HepG2 (cell line): ENCODE measurements at places on chromosomes 6 and 20. TPM values are rescaled to one million over a fixed set of nuclear protein-coding genes. Genes with fewer than 3 reads are reported as not detected.

Gene DSP
- 101 and 117 TPM in 2 replicates for polyA plus RNA-seq

Gene TMEM30A
- polyA plus RNA-seq: 14.9 and 17.6 TPM in 2 replicates

Gene RAB44
- not detected in 2 replicates for polyA plus RNA-seq

Gene HRH3
- not detected in 2 replicates for polyA plus RNA-seq

Gene RAET1L
- polyA plus RNA-seq: not detected in 2 replicates

Gene TMEM242
- 5.6 and 5.7 TPM in 2 replicates for polyA plus RNA-seq

Gene SLC17A3
- 0.08 and 0.11 TPM in 2 replicates for polyA plus RNA-seq

Gene CDKN1A
- 92.1 and 131 TPM in 2 replicates for polyA plus RNA-seq

GRCh38 chr6:140285471-140285870 lies 911.0 kb upstream of the CITED2 start:
- H3K4me1 ChIP-seq: peaks cover 12% of the 10 kb centered on the region
- no peak overlapping the region for H3K27ac ChIP-seq
- H3K36me3 ChIP-seq: no peaks in the 10 kb centered on the region
- no peaks in the 10 kb centered on the region for H3K27me3 ChIP-seq
- no peak overlapping the region for H3K4me3 ChIP-seq

GRCh38 chr20:20992686-20993360 lies 113.3 kb downstream of the LINC00237 start:
- H3K36me3 ChIP-seq: no peaks in the 10 kb centered on the region
- no peak overlapping the region for H3K4me3 ChIP-seq
- H3K27me3 ChIP-seq: peaks cover 22% of the 10 kb centered on the region
- H3K27ac ChIP-seq: no peak overlapping the region
- DNase-seq: no peak
- H3K4me1 ChIP-seq: no peaks in the 10 kb centered on the region

DNA sequence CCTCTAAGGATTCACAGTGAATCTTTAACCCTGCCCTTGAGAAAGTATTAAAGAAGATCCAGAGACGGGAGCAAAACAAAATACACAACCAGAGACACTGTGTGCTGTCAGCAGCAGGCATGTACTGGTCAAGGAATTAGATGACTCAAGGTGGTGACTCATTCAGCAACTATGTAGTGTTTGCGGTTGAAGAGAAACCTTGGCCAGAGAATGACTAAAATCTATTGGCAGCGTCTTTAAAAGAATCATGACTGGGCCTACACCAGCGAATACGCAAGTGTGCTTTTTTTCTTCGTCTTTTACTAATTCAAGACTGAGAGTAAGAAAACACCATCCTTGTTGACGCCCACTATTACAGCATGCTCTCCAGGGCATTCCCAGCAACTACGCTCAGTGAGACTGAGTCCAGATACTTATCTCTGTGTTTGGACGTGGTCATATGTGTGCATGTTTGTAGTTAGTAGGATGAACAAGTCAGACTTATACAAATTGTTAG lies 72.4 kb upstream of the BACH2 start:
- H3K36me3 ChIP-seq: no peaks in the 10 kb centered on the region
- no peaks in the 10 kb centered on the region; the same call in 2 of the 3 replicates for H3K27me3 ChIP-seq
- H3K27ac ChIP-seq: no peak overlapping the region
- H3K4me3 ChIP-seq: no peak overlapping the region

DNA sequence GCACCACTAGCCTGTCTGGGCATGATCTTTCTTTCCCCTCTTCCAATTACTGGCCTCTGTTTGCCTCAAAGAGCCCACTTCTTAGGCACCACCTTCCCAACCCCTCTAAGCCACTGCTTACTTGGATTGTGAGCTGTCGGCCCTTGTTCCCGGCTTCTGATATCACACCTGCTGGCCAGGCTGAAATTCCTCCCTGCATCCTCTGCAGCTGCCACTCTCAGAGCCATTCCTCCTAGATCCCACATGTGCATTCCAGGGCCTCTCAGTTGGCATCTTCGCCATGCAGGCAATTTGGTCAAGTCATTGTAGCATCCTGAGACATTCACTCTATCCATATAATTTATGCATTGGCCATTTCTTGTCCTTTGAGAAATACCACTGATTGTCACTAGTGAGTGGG lies 135.9 kb downstream of the OLIG3 start:
- no peaks in the 10 kb centered on the region for H3K27me3 ChIP-seq
- DNase-seq: peak; percentile 39
- peaks cover 78% of the 10 kb centered on the region for H3K4me1 ChIP-seq
- no peaks in the 10 kb centered on the region for H3K36me3 ChIP-seq
- H3K4me3 ChIP-seq: peak overlapping the region; percentile 54
- peak overlapping the region; percentile 99 for H3K27ac ChIP-seq

DNA sequence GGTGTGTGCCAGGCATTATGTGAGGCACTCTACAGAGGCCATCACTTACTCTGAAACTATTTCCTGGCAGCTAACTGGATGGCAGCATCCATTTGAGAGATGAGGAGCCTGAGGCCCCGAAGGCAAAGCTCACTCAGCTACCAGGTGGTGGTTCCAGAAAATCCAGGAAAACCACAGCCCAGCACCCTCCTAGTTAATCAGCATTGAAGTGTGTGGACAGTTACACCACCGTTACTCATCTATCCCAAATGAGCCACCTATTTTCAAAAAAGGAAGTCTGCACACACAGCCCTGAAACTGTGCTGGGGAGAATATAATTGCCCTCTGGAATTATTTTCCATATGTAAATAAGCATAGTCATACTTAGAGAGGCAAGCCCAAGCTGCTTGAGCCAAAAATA lies 67.4 kb downstream of the CNBD2 start:
- H3K27me3 ChIP-seq: peaks cover under 1% of the 10 kb centered on the region; the same call in 1 of the 2 replicates
- DNase-seq: no peak
- no peaks in the 10 kb centered on the region for H3K36me3 ChIP-seq
- peaks cover 17% of the 10 kb centered on the region for H3K4me1 ChIP-seq

DNA sequence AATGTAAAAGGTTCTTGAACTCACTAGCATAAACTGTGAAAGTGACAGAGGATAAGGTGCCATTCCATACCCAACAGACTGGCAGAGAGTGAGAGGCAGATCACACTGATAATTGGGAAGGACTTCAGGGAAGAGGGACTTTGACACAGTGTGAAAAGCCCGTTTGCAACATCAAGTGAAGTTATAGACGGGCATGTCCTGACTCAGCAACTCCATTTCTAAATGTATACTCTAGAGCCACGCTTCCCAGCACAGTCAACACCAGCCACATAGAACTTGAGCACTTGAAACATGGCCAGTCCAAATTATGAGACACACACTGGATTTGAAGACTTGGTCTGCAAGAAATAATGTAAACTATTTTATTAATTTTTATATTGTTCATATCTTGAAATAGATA lies 45.9 kb upstream of the XRN2 start:
- peak; percentile 25 for DNase-seq
- no peaks in the 10 kb centered on the region for H3K27me3 ChIP-seq
- no peaks in the 10 kb centered on the region for H3K36me3 ChIP-seq
- no peak overlapping the region for H3K4me3 ChIP-seq
- no peak overlapping the region for H3K27ac ChIP-seq

DNA sequence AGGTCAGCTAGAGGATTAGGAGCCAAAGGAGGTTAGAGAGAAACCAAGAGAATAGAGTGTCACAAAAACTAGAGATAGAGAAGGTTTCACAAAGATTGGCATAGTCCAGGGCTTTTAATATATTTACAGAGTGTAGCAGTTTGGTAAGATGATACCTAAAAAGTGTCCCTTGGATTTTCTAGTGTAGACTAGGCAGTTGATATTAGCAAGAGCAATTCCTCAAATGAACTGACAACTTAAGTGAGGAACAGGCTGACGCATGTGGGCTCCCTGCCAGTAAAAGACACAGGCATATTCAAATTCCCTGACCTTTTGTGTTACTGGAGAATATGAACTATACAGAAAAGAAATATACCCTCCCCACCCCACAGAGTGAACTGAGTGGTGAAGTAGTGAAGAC lies 40.1 kb downstream of the VTA1 start:
- H3K4me1 ChIP-seq: no peaks in the 10 kb centered on the region
- H3K27me3 ChIP-seq: no peaks in the 10 kb centered on the region
- no peak overlapping the region for H3K4me3 ChIP-seq

GRCh38 chr20:20363799-20364592 lies 3.9 kb upstream of the INSM1 start:
- H3K4me1 ChIP-seq: peaks cover 23% of the 10 kb centered on the region; the same call in 1 of the 2 replicates
- H3K27ac ChIP-seq: no peak overlapping the region
- no peak overlapping the region; the same call in 1 of the 2 replicates for H3K4me3 ChIP-seq
- H3K36me3 ChIP-seq: no peaks in the 10 kb centered on the region

GRCh38 chr20:54475334-54476168 lies at the start of gene DOK5:
TSS of gene DOK5 (plus strand) at chr20:54475593. CDS start at chr20:54475947, 354 bp downstream.
- H3K36me3 ChIP-seq: no peaks in the 10 kb centered on the region
- H3K27me3 ChIP-seq: peaks cover 30% of the 10 kb centered on the region
- no peak within 1 kb of the TSS for H3K4me3 ChIP-seq
- DNase-seq: no peak
- H3K27ac ChIP-seq: no peak within 1 kb of the TSS
- no peaks in the 10 kb centered on the region for H3K4me1 ChIP-seq

DNA sequence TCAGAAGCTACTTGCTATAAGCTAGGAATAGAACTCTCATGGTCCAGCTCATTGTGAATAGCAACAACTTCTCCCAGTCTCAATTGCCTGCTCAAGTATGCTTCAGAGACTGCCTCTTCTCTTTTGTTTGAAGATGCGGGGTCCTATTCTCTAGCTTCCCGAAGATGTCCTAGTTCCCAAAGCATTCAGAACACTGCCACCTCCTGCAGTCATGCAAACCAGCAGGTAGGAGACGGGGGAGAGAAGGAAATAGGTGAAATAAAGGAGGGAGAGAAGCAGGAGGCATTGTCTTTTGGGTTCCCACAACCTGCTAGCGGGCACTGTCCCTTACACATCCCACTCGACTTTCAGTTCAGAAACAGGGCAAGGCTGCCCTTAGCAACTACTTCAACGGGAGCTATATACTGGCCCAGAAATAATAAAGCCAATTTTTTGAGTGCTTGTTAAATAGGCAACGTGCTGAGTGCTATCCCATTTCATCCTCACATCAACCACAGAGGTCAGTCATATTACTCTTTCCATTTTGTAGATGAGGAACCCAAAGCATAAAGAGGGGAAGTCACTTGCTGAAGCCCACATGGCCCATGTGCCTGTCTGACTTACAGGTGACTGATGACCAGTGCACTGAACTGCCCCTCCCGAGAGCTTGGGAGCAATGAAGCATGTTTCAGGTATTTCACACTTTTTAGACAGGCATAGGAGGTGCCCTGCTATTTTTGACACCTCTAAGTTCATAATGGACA lies 61.9 kb upstream of the ATXN1 start:
- DNase-seq: no peak
- no peaks in the 10 kb centered on the region for H3K27me3 ChIP-seq
- H3K27ac ChIP-seq: no peak overlapping the region
- H3K4me3 ChIP-seq: no peak overlapping the region

- no peak for DNase-seq
- no peaks in the 10 kb centered on the region for H3K27me3 ChIP-seq
- H3K4me1 ChIP-seq: no peaks in the 10 kb centered on the region
- no peak overlapping the region for H3K27ac ChIP-seq
- no peaks in the 10 kb centered on the region for H3K36me3 ChIP-seq
These were observed 67.8 kb upstream of the FAM83B start for GRCh38 chr6:54778731-54779130.

GRCh38 chr6:111087106-111087835 lies at the start of gene SLC16A10:
TSS of gene SLC16A10 (plus strand) at chr6:111087503. CDS start at chr6:111087753, 250 bp downstream.
- H3K4me3 ChIP-seq: peak within 1 kb of the TSS; percentile 85
- no peaks in the 10 kb centered on the region for H3K36me3 ChIP-seq
- peaks cover 45% of the 10 kb centered on the region for H3K4me1 ChIP-seq
- DNase-seq: peak; percentile 65
- peak within 1 kb of the TSS; percentile 53 for H3K27ac ChIP-seq

DNA sequence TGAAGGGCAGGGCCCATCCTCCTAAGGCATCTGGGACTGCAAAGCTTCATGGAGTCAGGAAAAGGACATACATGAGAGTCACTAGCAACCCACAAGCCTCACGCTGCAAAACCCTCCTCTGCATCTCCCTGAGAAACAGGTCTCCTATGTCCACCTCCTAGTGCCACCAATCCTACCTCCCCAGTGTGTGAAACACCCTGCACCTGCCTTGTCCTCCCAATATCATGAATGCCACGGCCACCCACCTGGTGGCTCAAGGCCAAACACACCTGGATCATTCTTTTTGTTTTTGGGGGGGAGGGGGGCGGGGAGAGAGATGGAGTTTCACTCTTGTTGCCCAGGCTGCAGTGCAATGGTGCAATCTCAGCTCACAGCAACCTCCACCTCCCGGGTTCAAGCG lies 90.5 kb downstream of the ZMYND8 start:
- H3K36me3 ChIP-seq: peaks cover 85% of the 10 kb centered on the region
- H3K4me1 ChIP-seq: peaks cover 8% of the 10 kb centered on the region; the same call in 1 of the 2 replicates
- no peak overlapping the region for H3K27ac ChIP-seq
- H3K4me3 ChIP-seq: no peak overlapping the region

DNA sequence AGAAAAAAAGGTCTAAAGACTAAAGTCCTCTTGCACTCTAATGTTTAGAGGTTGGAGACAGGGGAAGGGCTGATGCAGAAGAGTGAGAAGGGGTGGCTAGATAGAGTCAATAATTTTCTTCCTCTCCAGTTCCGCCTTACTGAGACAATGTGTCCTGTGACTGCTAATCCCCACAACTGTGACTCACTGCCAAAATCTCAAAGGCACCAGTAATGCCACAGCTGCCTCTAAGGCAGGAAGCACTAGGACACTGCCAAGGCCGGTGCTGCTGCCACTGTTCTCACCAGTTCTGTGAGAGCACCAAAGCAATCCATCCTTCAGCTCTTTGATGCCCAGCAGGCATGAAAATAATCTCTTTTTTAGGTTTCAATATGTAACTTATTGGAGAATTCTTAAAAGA lies 701.9 kb upstream of the MAP3K7 start:
- no peak overlapping the region for H3K4me3 ChIP-seq
- no peak for DNase-seq
- H3K27ac ChIP-seq: no peak overlapping the region
- H3K36me3 ChIP-seq: no peaks in the 10 kb centered on the region

GRCh38 chr20:62760471-62760855 lies 35.8 kb upstream of the MRGBP start:
- no peaks in the 10 kb centered on the region for H3K4me1 ChIP-seq
- H3K27me3 ChIP-seq: peaks cover 24% of the 10 kb centered on the region
- DNase-seq: no peak
- no peaks in the 10 kb centered on the region for H3K36me3 ChIP-seq
- H3K4me3 ChIP-seq: no peak overlapping the region

- H3K4me1 ChIP-seq: no peaks in the 10 kb centered on the region
- H3K27me3 ChIP-seq: no peaks in the 10 kb centered on the region
- peaks cover 11% of the 10 kb centered on the region for H3K36me3 ChIP-seq
- no peak overlapping the region for H3K27ac ChIP-seq
These were observed 182.6 kb upstream of the SHLD1 start for GRCh38 chr20:5567644-5568043.

- H3K4me3 ChIP-seq: no peak overlapping the region
- H3K4me1 ChIP-seq: peaks cover 8% of the 10 kb centered on the region
- no peaks in the 10 kb centered on the region for H3K27me3 ChIP-seq
- peaks cover 52% of the 10 kb centered on the region for H3K36me3 ChIP-seq
- H3K27ac ChIP-seq: no peak overlapping the region
These were observed 111.4 kb upstream of the EMILIN3 start for GRCh38 chr20:41478026-41478425.

GRCh38 chr6:25218346-25218745 lies 60.8 kb upstream of the CARMIL1 start:
- H3K36me3 ChIP-seq: no peaks in the 10 kb centered on the region
- no peaks in the 10 kb centered on the region for H3K27me3 ChIP-seq
- no peak for DNase-seq
- H3K4me1 ChIP-seq: no peaks in the 10 kb centered on the region
- H3K4me3 ChIP-seq: no peak overlapping the region
